ENCODE measurements at places on chromosomes 12 and 14.

DNA sequence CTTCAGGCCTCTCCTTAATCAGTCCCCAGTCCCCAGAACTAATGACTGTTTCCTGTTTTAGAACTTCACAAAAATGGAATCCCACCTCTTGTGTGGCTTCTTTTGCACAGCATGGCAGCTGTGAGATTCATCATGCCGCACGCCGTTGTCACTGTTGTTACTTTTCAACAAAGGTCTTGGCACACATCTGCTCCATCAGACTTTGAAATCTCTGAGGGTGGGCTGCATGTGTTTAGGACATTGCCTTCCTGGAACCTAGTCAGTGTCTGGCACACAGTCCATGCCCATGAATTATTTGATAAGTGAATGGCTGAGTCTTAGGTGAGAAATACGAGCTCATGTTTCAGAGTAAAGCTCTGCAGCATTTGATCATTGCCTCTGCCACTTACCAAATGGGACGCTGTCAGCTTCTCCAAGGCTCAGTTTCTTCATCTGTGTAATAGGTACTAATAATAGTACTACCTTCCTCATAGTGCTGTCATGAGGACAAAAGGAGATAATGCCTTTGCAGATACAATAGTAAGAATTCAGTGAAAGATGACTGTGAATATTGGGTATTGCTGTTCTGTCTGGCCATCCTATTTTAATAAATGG lies 90.4 kb downstream of the SRRM4 start:
- no peak for DNase-seq

DNA sequence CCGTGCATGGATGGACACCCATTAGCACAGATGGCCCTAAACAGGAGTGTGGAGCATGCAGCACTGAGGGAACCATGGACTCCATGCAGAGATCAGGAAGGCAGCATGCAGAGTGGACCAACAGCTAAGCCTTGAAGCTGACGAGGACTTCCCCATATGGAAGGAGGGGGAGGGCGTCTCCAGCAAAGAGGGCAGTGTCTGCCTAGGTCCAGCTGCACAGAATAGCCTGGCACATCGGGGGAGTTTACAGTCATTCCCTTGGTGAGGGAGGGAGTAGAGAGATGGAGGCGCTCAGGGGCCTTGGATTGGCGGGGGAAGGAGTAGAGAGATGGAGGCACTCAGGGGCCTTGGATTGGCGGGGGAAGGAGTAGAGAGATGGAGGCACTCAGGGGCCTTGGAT lies 64.5 kb downstream of the ANKRD9 start:
- no peak for DNase-seq

DNA sequence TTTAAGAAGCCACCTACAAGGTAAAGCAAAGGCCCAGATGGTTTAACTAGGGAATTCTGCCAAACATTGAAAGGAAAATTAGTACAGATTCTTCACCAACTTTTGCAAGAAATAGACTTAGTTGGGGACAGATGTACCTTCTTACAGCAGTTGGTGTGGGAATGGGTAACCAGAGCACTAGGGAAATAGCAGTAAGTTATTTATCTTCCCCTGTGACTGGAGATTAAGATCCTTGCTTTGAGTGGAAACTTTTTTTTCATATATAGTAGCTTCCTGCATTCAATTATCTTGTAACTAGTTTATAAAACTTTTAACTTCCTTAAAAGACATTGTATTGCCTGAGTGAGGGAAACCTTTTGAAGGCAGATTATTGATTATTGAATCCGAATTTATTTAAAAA lies 44.2 kb downstream of the ARID2 start:
- DNase-seq = no peak

DNA sequence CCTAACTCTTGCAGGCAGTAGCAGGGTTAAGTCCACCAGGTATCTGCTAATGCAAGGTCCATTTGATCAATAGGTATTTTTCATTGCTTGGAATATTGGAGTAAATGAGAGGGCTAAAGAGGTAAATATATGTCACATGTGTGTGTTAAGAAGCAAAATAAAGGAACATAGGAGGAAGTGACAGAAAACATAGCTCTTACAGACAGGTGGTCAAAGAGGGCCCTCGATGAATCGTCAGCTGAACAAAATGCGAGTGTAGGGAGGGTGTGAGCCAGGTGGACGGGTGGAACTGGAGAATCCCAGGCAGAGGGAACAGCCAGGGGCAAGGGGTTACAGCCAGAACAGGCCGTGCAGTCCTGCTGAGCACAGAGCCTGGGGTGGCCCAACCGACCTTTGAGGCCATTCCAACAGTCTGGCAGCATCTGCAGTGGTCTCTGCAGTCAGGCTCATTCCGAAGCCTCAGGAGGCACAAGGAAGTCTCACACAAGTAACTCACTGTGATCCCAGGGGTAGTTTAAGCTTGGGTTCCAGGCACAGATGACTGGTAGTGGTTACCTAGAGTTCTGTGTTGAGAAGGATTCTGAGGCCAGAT lies 43.2 kb downstream of the CCDC88C start:
- no peak for DNase-seq

GRCh38 chr12:115598871-115599811 lies 678.4 kb downstream of the MED13L start:
- DNase-seq = no peak

GRCh38 chr12:121713793-121714192 lies 1.2 kb downstream of the TMEM120B start:
- DNase-seq = no peak

DNA sequence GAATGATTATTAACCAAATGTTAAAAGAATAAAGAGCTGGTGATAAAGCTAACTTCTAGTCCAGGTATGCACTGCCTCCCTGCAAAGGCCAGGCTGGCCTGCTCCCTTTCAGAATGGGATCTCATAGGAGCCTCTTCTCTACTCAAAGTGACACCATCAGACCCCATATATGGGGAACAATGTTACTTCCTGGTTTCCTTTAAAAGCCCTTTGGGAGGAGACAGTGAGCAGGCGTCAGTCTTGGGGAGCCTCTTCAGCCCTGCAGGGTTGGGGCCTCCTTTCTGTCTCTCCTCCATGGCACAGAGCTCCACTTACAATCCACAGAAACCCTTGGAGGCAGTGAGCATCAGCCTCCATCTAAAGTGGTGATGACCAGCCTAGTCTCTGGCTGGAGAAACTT lies 17.3 kb upstream of the GPRC5A start:
- DNase-seq = no peak

DNA sequence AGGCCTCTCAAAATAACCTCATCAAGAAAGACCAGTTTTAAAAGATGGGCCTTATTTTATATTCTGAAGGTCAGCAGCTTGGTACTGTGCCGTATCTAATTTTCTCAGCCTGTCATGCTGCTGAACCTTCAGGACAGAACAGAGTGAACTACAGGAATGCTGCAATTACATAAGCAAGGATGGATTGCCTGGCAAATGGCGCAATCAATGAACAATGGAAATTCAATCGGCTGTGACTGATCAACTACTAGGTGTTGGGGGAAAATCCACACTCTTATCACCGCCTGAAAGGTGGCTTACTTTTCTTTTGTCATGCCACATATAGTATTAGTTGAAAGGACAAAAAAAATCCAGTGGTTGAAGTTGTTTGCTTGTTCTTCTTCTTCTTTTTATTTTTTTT lies 8.5 kb downstream of the ACSS3 start:
- no peak for DNase-seq

GRCh38 chr12:108594323-108594903 lies 3.5 kb downstream of the TMEM119 start:
- no peak for DNase-seq

GRCh38 chr14:35742442-35742841 lies 66.7 kb downstream of the RALGAPA1 start:
- DNase-seq = no peak

GRCh38 chr12:65963862-65964240 lies 139.6 kb downstream of the HMGA2 start:
- DNase-seq = no peak

GRCh38 chr14:89351221-89351515 lies 65.9 kb downstream of the FOXN3 start:
- no peak for DNase-seq

GRCh38 chr12:50928392-50928791 lies 24.0 kb upstream of the HIGD1C start:
- DNase-seq = no peak

DNA sequence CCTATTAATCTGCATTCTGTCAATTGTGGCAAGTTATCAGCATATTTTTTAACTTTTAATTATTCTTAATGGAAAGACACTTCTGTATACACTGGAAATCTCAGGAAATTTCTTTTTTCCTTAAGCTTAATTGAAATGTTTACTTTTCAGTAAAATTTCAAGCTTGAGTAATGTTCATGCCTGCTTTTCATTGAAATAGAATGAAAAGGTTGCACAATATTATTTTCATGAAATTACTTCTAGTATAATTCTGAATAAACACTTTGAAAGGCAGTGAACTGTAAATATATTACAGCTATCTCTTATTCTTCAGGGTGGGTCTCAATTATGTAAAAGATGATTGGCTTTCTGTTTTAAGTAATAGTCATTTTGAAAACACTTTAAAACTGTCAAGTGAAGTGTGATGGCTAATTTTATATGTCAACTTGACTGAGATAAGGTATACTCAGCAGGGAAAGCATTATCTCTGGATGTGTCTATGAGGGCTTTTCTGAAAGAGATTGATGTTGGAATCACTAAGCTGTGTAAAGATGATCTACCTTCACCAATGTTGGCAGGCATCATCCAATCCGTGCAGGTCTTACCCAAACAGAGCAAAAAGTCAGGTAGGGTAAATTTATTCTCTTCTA lies 29.9 kb downstream of the CLEC2D start:
- no peak for DNase-seq

DNA sequence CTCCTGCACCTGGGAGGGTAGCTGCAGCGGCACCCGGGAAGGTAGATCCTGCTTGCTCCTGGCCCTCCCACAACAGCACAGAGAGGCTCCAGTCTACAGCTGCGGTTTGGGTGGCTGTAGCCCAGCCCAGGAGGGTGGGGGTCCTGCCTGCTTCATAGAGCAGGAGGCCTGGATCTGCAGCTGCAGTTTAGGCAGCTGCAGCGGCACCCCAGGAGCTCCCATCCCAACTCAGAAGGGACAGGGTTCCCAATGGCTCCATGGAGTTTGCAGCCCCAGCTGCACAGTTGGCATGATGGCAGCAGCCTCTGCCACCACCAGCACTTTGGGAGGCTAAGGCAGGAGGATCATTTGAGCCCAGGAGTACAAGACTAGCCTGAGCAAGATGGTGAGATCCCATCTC lies 38.5 kb downstream of the TIMELESS start:
- DNase-seq = no peak

- DNase-seq = no peak
Observed at GRCh38 chr14:96285667-96286066, 29.7 kb downstream of the BDKRB1 start.

- no peak for DNase-seq
Observed at GRCh38 chr14:61602003-61602732, 93.1 kb upstream of the HIF1A start.

DNA sequence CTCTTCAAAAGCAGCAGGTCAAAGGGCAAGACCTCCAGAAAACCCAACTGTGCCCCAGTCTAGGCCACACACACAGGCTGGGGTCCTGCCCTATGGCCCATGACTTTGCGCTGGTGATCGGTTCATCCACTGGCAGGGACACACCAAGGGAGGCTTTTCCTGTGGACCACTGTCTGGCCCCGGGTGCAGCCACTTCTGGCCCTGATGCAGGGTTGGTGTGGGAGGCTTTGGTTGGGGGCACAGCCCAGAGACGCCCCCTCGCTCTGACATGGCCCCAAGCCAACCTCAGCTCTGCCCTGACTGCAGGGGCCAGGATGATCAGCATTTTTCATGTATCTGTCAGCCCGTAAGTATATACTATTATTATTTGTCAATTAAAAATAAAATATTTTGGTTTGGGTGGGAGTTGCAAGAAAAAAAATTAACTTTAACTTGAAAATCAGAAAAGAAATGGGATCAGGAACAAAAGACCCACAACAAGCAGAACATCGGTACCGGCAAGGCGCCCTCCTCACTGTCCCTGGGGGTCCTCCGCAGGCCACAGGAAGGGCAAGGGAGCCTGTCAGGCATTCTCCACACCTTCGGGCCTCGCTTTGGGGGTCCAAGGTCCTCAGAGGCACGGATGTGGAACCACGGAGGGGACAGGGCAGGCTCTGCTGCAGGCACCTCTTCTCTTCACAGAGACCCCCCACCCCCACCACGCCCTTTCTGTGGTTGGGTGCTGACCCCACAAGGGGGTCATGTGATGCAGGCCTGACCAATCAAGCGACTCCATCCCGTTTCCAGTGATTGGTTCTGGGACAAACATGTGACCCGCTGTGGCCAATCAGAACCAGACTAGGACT lies 181.5 kb upstream of the SFSWAP start:
- no peak for DNase-seq

DNA sequence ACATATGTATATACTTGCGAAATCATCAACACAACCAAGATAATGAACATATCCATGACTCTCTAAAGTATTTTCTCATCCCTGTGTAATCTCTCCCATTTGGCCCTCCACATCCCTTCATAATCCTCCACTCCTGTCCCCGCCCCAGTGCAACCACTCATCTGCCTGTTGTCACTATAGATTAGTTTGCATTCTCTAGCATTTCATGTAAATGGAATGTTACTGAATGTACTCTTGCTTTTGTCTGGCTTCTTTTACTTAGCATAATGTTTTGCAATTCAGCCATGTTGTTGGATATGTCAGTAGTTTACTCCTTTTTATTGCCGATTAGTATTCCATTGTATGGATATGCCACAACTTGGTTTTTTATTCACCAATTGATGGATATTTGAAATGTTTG lies 99.1 kb downstream of the BICD1 start:
- no peak for DNase-seq

- DNase-seq = no peak
Observed at GRCh38 chr14:54137614-54137961, 181.0 kb upstream of the BMP4 start.

GRCh38 chr12:59615392-59616165 lies 19.8 kb downstream of the SLC16A7 start:
- DNase-seq = no peak

DNA sequence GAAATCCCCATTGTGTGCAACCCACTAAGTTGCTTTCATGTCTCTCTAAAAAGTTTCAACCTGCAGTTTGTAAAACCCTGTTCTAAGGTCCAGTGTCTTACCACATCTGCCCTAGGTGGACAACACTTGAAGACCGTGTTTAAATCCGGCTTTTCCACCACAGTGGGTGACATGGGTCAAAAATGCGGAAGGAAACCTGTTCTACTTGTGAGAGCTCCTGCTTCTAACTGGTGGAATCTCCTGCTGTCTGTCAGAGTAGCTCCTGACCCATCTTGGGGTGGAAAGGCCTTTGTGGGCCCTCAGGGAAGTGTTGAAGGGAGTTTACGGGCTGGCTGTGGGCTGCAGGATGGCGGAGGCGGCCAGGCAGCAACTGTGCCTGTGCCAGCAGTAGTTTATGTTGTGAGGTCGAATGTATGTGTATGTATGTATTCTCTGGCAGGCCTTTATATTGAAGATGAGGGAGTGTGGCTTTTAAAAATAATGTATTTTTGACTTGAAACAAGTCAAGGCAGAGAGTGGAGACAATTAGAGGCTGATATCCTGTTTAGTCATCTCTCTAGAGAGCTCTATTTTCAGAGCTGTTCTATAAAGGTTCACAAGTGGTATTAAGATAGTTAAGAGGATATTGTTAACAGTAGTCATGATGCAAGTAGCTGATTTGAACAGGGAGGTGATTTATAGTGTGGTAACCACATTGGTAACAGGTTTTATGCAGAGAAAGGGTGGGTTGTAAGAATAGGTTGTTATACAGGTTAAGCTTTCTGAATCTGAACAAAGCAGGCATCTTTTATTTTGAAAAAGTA lies 67.0 kb downstream of the PRKCH start:
- peak; percentile 83 for DNase-seq

GRCh38 chr14:91586410-91586809 lies 76.3 kb upstream of the PPP4R3A start:
- no peak for DNase-seq
